Adipocyte (in vitro differentiated cells): ENCODE measurements at places on chromosomes 12 and 14.
A peak's percentile ranks its signal among the peaks of the same experiment; 100 is the strongest.

GRCh38 chr12:6426882-6427671 is 17.7 kb upstream of the CD27 start:
- no peak for DNase-seq

- DNase-seq = peak; percentile 5
Observed at GRCh38 chr12:115267464-115267863, 583.5 kb upstream of the TBX3 start.

DNA sequence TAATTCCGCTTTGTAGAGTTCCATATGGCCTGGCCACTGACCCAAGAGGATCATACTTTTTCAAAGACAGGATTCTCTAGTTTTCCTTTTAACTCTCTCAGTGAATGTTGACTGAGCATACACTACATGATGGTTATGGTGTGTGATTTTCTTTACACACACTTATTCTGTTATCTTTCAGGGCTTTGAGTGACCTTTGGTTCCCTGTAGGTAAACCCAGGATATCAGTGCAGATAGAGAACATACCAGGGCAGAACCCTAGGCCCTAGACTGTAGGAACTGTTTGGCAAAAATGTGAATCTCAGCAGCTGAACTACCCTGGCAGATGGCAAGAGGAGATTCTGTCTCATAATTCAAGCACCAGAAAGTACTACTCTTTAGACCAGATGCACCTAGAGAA is 159.6 kb downstream of the KCNA5 start:
- no peak for DNase-seq

DNA sequence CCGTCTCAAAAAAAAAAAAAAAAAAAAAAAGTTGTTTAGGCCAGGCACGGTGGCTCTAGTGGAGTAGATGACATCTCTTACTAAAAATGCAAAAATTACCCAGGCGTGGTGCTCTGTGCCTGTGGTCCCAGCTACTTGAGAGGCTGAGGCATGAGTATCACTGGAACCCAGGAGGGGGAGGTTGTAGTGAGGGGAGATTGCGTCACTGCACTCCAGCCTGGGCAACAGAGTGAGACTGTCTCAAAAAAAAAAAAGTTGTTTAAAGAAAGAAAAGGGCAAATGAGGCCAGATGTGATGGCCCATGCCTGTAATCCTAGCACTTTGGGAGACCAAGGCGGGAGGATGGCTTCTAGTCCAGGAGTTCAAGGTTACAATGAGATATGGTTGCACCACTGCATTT is 36.6 kb upstream of the SPPL3 start:
- DNase-seq = peak; percentile 10

DNA sequence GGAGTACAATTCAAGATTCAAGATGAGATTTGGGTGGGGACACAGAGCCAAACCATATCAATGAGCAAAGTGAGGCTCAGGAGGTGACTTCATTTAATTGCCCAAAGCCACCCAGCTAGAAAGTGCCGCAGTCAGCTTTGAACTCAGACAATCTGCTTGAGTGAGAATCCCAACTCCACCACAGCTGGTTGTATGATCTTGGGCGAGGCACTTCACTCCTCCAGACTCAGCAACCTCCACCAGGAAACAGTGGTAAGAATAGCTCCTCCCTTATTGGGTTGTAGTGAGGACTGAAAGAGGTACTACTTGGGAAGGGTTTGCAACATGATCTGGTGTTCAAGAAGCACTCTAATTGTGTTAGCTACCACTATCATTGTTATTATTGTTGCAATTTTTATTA is 129.2 kb upstream of the RFLNA start:
- DNase-seq = no peak

GRCh38 chr12:16606991-16607390 is 1.0 kb upstream of the LMO3 start:
- no peak for DNase-seq

DNA sequence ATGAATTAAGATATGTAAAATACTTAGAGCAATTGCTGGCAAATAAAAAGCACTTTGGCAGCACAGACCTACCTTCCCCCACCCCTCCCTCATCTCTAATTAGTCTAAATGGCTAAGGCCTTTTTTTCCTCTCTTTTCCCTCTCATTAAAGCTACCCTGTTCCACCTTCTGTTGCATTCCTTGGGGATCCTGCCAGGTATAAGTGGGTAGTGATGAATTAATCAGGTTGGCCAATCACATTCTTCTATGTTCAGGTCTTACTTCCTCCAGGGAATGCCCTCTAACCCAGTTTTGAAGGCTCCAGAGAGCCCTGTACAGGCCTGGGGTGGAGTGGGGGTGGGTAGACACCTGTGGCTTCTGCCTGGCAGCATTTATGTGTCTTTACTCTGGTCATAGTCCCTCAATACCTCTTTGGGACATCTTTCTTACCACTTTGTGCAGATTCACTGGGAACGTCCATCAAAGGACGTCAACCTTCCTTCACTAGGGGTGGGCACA is 28.4 kb downstream of the HSPB8 start:
- DNase-seq = no peak

DNA sequence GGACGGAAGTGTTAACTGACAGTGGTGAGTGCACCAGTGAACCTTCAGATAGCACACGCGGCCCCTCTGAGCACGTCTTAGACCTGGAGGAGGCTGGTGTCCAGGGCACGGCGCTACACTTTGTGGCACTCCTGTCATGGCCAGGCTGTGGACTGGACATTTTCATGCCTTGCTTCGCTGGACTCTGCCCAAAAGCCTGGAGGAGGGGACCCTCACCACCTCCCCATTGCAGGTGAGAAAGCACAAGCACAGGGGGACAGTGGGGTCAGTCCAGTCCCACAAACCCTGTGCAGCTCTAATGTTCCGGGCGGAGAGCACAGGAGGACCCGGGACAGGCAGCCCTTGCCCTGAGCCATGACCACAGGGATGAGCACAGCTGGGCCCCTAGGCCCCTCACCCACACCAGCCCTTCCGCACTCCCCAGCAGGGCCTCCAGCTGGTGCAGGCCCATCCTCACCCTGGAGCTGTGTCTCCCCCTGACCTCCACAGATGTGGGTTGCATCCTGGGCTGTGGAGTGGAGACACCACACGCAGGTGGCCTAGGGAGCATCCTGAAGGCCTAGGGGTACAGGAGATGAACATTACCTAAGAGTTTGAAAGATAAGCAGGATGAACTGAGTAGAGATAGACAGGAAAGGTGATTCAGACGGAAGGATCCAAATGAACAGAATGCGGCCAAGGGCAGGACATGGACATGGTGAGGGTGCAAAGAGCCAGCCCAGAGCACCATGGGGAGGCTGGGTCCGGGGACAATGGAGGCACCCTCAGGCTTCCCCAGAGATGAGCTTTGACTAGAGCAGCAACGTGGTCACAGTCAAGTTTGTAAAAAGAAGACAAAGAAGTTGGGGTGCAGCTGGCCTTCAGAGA is 132.8 kb downstream of the BCL11B start:
- DNase-seq = no peak

DNA sequence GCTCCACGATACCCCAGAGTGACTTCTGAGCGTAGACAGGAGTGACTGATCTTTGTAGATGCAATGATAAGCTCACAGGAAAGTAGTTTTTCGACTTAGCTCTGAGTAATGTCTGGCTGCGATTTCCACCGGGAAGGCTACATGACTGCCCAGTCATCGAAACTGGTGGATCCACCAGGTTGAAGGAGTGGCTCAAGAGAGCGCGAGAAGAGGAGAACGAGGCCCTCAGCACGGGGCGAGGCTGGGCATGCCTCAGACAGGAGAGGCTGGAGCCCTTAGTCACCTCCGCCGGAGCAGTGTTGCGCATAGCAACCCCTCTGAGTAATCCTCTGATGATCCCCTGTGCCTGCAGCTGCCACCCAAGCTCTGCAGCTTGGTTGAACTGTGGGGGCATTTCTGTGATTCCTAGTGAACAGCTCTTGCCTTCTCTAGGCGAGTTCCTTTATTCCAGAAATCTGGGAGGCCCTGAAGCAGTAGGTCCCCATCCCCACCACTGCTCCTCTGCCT is 25.6 kb downstream of the ELK3 start:
- DNase-seq = peak; percentile 93

- no peak for DNase-seq
Observed at GRCh38 chr12:21265932-21266331, 68.8 kb downstream of the SLCO1A2 start.

DNA sequence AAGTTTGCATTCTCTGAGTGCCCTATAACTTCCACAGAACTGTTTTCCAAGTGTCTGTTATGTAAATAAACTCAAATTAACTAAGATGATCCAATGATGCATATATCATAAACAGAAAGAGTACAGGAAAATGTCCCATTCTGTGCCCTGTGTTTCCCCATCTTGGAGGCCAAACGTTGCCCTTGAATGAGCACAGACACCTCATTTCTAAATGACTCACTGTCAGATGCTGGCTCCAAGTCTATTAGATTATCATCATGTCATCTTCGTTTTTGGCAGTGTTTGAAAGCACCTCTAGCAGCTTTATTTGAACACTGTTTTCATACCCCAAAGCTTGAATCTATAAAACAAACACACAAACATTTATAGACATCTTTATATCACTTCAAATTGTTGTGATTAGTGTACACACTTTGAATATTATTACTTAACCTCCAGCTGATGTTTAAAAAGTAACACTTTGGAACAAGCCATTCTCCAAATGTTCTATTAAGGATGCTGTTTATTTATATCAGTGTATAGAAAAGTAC is 424.2 kb downstream of the NOVA1 start:
- DNase-seq = no peak

GRCh38 chr14:62289471-62289870 is 527.3 kb downstream of the SNAPC1 start:
- no peak for DNase-seq

- no peak for DNase-seq
Observed at GRCh38 chr12:77999074-77999715, 168.5 kb downstream of the NAV3 start.

GRCh38 chr12:108935159-108935763 is 55.4 kb downstream of the DAO start:
- no peak for DNase-seq

GRCh38 chr14:68506021-68506644 is 286.7 kb downstream of the ZFP36L1 start:
- DNase-seq = peak; percentile 58

DNA sequence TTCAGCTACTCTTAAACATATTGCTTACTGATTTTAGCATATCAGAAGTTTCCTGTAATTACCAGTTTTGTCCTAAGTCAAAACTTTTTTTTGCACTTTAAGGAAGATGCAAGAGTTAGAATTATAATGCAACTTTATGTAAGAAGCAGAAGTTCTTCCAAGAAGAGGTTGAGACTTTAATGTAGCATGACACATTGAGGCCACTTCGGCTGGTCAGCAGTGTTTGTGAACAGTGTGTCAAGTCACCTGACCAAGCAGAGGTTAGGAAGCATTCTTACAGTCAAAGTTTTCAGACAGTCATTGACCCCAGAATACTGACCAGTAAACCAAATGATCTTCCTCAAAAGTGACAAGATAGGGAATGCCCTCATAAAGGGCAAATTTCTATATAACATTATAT is 15.2 kb downstream of the FGFR1OP2 start:
- peak; percentile 74 for DNase-seq

DNA sequence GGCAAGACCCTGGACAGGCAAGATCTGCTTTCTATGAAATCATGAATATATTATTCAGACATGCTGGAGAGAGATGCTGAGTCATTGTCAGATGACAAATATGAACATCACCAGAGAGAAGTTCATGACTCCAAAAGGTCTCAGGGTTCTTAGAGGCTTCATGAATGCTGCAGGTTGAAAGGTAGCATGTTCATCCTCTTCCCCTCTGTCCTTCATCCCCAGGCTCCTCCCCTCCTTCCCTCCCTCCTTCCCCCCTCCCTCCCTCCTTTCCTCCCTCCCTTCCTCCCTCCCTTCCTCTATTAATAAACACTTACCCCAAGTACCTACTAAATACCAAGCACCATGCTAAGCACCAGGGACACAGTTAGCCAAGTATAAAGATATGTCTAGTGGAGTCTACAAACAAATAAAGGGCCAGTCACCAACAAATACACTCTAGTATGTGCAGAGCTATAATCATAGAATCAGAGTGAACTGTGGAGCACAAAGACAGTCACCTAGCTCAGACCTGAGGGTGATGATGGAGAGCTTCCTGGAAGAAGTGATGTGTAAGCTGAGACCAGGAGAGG is 46.2 kb downstream of the RPH3A start:
- DNase-seq = peak; percentile 17

GRCh38 chr14:68675233-68675577 is 117.7 kb downstream of the ZFP36L1 start:
- no peak for DNase-seq

GRCh38 chr14:41749429-41749828 is 142.8 kb downstream of the LRFN5 start:
- DNase-seq = peak; percentile 50

DNA sequence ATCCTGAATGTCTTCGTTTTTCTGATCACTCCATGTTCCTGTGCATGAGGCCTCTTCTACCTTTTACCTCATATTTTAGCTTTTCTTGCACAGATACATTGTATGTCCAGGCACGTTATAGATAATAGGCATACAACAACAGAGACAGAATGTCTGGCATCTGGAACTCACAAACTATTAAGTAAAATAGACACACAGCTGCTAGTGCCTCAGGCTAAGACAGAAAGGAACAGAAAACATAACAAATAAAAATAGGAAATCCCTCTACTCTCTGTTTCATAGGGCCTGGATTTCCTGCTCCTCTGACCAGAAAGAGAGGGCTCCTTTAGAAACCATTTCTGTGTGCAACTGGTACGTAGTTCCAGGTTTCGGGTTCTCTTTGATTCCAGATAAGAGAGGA is 48.6 kb downstream of the ATXN7L3B start:
- DNase-seq = peak; percentile 32

- peak; percentile 26 for DNase-seq
Observed at GRCh38 chr14:76977793-76978720, 50.5 kb downstream of the IRF2BPL start.

GRCh38 chr12:57087010-57087690 is 1.8 kb upstream of the NAB2 start:
- DNase-seq = peak; percentile 97

DNA sequence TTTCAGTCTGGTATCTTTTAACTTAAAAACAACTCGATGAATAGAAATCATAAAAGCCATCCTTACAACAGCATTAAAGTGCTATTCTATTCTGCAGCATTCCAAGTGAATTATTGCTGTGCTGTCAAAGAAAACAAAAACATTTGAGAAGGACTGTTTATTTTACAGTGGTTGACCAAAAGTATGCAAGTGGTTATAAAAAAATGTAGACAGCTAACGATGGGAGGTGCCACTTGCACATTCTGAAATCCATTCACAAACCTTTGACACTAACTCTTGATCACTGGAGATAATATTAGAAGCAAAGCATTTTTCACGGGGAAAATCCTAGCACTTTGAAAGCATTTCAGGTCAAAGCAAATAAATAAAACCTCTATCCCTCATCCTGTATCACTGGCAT is 55.6 kb downstream of the HMGA2 start:
- DNase-seq = peak; percentile 85

DNA sequence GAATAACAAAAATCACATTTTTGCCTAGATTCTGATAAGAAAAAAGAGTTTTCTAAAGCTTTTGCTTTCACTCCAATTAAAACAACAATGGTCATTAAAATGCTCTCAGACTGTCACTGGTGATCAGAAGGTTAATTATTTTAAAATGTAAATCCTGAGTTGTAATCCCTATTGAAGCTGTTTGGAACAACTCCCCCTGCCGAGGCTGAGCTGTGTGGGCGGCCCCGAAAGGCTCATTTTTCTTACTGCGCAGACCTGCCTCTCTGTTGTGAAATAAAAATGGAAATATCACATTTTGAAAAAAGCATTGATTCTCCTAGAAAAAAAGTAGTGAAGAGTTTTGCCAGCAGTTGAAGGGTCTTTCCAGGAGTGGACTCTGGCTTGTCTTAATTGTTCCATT is 174.8 kb upstream of the CDKN3 start:
- DNase-seq = no peak

- DNase-seq = no peak
Observed at GRCh38 chr14:79573486-79573885, 637.8 kb downstream of the DIO2 start.
